ENCODE measurements at places on chromosomes 1 and 21.

DNA sequence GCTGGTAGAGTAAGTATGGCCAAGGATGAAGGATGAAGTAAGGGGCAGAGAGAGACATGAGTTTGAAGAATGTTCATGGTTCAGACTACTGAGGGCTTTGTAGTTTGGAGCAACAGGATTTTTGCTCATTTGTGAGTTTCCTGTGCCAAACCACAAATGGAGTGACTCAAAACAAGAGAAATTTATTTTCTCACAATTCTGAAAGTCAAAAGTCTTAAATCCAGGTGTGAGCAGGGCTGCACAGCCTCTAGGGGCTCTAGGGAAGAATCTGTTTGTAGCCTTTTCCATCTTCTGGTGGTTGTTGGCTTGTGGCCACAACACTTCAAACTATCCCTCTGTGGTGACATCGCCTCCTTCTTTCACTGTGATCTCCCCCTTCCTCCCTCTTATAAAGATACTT is 58.9 kb downstream of the RHOU start:
- no peak for DNase-seq

GRCh38 chr1:54791880-54792522 is 9.1 kb downstream of the TTC22 start:
- peak; percentile 44 for DNase-seq

DNA sequence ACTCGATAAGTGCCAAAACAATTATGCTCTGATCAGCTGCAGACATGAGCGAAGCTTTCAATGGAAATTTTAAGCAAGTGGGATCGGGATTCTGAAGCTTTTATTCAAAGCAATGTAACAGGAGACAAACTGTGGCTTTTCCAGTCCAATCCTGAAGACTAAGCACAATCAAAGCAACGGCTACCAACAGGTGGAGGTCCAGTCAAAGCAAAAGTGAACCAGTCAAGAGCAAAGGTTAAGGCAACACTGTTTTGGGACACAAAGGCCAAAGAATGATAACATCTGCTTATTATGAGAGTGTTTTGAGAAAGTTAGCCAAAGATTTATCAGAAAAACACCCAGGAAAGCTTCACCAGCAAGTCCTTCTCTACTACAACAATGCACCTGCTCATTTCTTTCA is 170.1 kb downstream of the SEC16B start:
- DNase-seq: no peak

DNA sequence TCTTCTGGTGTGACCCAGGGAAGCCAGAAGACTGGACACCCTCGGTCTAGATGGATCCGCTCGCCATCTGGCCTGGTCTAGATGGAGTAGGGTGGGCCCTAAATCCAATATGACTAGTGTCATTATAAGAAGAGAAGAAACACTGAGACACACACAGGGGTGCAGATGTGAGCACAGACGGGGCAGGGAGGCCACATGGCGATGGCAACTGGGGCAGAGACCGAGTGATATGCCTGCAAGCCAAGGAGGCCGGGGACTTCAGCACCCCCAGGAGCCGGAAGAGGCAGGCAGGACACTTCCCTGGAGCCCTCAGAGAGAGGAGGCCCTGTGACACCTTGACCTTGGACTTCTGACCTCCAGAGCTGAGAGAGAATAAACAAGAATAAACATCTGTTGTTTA is 5.6 kb upstream of the TFF3 start:
- DNase-seq: no peak

GRCh38 chr1:158147401-158147800 is 33.3 kb upstream of the CD1D start:
- no peak for DNase-seq

DNA sequence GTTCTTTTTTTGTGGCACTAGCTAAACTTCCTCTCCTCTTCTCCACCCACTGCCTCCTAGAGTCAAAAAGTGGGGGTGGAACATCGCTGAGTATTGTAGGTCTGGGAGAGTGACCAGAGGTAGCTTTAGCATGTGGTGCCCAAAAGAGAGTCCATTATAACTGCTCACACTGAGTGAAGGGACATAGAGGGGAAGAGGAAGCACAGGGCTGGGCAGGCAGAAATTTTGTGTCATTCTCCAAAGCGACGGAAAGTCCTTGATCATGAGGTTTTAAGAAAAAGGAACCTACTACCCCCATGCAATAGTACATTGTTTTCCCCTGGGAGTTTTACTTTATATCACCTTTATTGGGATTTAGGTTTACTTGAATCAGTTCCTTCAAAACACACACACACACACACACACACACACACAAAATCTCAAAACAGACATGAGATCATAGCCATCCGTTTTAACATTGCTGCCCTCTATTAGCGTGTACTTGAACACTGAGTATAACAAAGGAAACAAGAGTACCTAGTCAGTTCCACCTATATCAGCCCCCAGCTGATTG is 4.1 kb downstream of the CD84 start:
- DNase-seq: no peak

- no peak for DNase-seq
Measured at GRCh38 chr1:207459008-207459407, 4.9 kb downstream of the CR2 start.

DNA sequence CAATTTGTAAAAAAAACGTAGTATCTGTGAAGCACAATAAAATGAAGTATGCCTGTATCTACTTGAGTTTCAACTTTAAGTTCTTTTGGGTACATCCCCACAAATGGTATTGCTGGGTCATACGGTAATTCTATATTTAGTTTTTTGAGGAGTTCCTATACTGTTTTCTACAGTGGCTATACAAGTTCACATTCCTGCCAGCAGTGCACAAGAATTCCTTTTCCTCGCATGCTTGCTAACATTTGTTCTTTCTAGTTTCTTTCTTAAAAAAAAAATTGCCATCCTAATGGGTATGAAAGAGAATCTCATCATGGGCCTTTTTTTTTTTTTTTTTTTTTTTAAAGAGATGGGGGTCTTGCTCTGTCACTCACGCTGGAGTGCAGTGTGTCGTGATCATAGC is 41.9 kb downstream of the UCK2 start:
- DNase-seq: no peak

DNA sequence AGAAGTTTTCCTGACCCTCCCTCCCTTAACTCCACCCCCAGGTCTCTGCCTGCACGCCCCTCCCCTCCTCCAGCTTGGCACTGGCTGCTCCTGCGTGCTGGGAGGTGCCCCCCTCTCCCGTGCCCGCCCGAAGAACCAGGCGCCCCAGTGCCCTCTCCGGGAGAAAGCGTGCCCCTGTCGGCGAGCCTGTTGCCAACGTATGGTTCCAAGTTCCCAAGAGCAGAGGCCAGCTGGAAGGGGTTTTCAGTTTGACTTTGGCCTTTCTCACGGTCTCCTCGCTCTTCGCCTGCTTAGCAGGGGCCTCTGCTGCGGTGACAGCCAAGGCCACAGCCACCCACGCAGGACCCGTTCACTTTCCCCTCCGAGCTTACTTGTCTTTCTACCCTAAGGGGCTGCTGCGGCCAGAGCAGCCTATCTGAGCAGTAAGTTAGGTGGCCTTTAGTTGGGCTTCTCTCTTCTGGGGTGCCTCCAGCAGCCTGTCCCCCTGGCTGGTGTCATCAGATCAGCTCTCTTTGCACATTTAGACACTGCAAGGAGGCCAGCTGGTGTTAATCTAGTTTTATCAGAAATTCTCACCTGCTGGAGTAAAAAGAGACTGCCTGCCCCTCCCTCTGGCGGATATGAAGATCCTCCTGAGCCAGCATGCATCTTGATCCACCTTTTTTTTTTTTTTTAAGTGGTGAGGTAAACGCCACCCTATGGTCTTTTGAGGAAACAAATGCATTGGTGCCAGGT is 1.5 kb downstream of the STUM start:
- DNase-seq: peak; percentile 21

DNA sequence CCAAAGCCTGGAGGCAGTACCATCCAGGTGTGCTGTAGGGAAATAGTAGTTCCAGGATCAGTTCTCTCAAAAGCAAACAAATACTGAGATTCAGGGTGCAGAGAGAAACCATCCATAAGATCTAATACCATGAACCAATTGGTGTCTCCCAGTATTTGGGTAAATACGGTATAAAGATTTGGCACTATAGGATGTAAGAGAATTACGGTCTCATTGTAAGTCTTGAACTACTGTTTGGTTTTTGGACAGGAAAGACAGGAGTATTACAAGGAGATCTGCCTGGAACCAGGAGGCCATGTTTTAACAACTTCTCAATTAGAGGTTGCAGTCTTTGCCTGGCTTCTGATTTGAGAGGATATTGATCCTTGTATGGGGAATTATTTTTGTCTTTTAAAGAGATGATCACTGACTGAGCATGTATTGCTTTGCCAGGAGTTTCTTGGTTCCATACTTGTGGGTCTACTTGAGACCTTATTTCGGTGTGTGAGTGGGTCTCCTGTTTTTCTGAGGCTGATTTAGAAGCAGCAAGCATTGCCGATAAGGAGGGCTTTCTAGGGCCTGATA is 10.2 kb downstream of the AADACL4 start:
- no peak for DNase-seq

DNA sequence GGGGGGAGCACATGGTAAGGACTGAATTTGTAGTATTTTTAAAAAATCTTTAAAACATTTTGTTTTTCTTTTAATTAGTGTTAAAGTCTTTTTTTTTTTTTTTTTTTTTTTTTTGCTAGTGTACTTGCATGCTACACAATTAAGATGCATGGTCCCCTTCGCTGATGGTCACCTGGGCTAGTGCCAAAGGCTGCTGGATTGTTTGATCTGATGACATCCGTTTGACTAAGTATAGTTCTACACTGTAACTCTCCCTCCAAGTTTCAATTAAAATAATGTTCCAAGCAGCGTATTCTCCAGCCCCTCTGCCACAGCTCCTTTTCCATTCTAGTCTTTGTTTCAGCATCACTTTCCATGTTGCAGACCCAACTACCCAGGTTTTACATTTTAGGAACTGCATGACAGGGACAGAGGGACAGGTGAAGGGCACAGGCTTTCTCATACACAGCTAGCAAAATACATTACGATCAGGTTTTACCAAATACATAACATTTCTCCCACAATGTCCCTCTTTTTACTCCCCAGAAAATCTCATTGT is 852 bp upstream of the RAVER2 start:
- DNase-seq: no peak

DNA sequence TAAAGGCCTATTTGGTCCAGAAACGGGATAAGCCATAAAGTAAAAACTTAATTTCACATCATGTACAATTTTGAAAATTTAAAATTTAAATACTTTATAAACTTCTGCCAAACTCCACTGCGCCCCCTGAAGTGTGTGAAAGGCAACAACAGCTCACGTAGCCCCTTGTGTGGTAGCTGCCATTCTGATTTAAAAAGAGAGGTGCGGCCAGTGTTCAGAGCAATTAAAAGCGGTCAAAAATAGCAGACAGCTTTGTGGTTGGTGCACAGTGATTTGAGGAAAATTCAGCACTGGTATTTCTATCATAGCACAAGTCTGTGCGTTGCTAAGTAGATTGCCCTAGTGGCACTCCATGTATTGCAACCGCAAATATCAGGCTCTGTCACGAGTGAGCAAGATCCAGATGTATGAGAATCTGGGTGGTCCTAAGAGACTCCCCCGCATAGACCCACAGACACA is 122.5 kb downstream of the ATG4C start:
- no peak for DNase-seq

GRCh38 chr21:29007810-29008209 is 11.3 kb downstream of the RWDD2B start:
- no peak for DNase-seq

GRCh38 chr1:57222307-57222706 is 201.6 kb downstream of the DAB1 start:
- no peak for DNase-seq

DNA sequence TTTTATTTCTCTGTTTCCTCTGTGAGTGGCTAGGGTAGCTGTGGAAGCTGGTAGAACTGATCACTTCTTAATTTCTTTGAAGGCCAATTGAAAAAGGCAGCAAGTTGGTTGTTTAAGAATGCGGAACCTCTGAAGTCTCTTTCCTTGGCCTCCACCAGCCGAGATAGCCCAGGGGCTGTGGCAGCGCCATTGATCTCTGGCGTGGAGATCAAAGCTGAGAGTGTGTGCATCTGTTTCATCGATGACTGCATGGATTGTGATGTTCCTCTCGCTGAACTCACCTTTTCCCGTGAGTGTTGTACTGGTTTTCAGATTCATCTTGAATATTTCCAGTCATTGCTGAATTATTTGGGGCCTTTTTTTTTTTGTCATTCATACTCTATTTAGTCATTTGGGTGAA is 97.7 kb downstream of the VPS13D start:
- DNase-seq: no peak

DNA sequence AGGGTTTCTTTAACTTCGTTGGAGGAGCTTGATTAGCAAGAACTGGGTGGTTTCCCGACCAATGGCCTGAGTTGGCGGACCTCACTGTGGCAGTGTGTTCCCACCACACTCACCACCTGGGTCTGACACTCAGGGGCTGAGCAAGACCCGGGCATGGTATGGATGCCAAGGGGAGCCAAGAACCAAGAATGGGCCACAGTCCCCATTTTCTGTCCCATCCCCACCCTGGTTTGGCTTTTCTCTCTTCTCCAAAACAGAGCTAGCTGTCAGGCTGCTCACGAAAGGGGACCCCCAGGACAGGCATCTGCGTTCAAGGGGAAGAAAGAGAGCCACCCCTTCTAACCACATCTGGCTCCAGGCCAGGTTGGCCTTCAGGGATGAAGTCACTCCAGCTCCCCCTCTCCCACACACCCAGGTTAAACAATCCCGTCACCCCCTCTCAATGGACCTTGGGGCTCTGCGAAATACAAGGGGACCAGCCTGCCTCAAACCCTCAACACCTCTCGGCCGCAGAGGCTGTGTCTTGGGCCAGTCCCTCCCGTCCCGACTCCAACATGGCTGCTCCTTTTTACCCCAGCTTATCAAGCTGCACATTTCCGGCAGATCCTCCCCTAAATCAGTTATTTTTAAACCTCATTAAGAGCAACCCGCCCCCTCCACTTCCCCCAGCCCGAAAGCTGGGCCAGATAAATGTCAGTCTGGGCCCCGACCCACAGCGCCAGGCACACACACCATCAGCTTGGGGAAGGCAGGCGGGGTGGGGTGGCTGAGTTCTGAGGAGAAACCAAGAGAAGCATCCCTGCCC is 3.4 kb downstream of the TAGLN2 start:
- no peak for DNase-seq

DNA sequence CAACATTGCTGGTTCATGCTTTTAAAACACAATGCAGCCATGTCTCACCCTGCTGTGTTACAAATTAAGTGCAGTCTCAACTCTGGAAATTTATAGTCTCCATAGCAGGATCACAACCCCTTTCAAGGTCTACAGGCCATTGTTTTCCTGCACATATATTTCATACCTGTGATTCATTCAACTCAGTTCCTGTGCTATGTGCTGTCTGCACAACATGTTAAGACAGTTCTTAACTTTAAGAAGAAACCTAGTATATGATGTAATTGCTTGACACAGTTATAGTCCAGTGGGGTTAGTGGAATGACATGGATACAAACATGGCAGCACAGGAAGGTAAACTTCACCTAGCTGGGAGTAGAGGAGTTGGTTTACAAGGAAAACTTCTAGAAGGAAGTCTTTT is 106.4 kb downstream of the IFI44 start:
- DNase-seq: no peak

DNA sequence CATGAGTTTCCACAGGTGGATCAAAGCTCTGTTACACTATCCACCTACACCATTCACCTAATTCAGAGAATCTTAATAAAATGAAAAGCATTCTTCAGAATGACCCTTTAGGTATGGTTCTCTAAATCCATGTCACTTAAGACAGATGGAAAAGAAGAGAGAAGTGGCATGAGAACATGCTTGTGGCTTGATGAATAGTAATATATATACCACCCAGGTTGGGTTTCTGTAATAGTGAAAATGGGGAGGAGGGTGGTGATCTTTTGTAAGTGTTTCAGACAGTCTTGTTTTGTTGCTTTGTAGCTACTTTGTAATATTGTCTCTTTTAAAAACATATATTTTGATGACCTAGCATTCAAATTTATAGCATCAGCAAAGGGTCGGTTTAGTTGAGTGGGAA is 469.8 kb downstream of the USP25 start:
- DNase-seq: no peak
